ENCODE measurements at places on chromosomes 7 and 10.

DNA sequence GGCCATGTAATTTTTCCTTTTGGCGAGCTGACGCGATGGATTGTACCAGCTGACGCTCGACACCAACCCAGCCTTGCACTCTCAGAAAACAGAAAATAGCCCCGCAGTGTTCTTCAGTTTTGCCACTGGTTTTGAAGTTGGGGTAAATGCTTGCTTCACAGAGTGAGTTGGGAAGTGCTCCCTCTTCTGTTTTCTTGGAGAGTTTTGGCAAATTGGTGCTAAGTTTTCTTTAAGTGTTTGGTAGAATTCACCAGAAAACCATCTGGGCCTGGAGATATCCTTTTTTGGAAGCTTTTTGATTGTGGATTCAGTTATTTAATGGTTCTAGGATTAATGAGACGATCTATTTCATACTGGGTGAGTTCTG is 252.8 kb downstream of the ELFN1 start:
- no peak for DNase-seq

DNA sequence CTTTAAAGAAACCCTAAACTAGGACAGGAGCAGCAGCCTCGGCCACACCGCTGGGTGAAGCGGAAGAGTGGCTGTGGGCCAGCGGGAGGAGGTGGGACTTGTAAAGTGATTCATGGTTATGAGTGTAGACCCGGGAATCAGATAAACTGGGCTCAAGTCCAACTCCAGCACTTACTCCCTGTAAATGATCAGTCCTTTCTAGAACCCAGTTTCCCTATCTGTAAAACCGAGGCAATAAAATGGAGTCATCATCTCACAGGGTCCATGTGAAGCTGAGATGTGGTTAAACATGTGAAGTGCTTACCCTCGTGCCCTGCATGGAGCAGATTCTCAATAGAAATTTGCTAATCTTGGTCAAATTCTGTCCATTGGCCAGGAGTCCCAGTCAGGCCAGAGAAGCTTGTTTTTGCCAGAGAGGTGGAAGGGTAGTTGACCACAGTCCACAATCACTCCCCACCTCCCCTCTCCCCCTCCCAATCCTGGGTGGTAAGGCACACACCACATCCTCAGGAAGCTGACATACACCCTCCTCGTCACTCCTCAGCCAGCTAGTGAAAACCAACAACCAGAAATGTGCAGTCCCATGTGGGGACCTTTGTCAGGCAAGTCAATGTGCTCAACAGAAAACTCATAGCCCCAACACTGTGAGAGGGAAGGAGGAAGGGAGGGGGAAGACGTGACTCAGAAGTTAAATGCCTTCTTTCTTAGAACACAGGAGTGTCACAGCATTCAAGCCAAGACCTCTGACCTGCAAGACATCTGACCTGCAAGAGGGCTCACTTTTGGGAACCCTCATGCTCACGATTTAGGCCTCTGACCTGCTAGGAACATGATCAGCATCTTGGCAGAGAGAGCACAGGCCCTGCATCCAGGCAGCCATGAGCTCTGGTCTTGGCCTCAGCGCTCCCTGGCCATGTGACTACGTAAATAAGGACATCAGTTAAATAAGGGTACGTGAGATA is 145.1 kb downstream of the PLXNA4 start:
- DNase-seq: no peak

DNA sequence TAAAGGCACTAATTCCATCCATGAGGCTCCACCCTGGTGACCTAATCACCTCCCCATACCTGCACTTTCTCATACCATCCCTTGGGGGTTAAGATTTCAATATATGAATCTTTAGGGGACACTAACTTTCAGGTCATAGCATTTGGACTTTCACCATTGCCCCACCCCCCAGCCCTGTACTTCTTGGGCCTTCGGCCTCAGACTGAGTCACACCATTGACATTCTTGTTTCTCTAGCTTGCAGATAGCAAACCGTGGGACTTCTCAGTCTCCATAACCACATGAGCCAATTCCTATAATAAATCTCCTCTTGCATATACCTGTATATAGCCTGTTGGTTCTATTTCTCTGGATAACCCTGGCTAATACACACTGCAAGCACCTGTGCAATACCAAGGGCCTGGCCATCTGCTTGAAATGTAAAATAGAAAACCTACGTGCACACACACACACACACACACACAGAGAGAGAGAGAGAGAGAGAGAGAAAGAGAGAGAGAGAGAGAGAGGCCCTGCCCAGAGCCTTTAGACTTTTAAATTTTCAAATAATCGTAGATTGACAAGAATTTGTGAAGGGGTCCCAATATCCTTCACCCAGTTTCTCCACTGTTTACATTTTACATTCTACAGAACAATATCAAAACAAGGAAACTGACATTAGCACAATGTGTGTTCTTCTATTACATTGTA is 25.3 kb downstream of the ANXA8 start:
- DNase-seq: no peak

- no peak for DNase-seq
Observed at GRCh38 chr10:133355991-133356390, 1.8 kb downstream of the FUOM start.

DNA sequence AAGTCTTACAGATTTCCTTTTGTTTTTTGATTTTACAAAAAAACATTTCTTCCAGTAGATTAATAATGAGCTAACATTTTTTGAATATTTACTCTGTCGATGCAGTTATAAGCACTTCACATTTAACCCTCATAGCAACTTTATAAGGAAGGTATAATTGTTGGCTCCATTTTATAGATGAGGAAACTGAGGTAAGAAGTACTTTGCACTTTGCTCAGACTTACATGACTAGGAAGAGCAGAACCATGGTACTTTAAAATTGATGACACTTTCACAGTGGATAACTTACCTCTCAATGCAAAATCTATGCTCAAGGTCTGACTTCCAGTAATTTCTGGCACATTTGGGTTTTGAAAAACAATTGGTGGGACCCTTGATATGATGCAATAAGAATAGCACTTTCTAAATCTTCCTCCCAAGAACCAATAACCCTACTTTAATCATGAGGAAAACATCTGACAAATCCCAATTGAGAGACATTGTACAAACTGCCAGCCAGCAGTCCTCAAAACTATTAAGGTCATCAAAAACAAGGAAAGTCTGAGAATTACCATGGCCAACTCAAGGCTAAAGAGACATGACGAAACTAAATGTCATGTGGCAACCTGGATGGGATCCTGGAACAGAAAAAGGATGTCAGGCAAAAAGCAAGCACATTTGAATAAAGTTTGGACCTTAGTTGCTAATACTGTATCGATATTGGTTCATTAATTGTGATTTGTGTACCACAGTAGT is 72.6 kb downstream of the RALA start:
- no peak for DNase-seq

DNA sequence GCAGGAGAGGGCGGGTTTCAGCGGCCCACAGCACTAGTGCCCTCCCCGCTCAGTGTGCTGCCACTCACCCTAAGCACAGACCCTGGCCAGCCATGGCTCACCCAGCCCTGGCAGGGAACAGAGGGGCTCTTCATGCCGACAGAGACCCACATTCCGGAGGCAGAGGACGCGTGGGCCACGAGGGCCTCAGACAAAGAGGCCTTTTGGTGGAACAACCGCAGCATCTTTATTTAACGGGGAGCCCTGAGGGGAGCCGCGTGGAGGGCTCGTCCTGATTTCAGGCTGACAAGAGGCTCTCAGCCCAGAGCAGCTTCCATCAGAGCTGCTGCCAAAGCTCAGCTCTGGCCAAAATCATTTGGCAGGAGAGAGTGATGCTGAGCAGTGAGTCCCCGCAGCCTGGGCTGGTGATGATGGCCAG is 127.8 kb downstream of the SH3PXD2A start:
- DNase-seq: no peak

- DNase-seq: no peak
Observed at GRCh38 chr7:44172352-44172751, 16.9 kb downstream of the GCK start.

All from GM10248 (cell line).